ENCODE measurements at places on chromosomes 5 and 9. TPM values are rescaled to one million over a fixed set of nuclear protein-coding genes. Genes with fewer than 3 reads are reported as not detected.

GRCh38 chr5:134345996-134346395 is 21.0 kb downstream of the CDKL3 start:
- no peaks in the 10 kb centered on the region for H3K27me3 ChIP-seq
- no peaks in the 10 kb centered on the region for H3K36me3 ChIP-seq
- no peak overlapping the region for H3K4me3 ChIP-seq
- no peak overlapping the region for H3K27ac ChIP-seq

DNA sequence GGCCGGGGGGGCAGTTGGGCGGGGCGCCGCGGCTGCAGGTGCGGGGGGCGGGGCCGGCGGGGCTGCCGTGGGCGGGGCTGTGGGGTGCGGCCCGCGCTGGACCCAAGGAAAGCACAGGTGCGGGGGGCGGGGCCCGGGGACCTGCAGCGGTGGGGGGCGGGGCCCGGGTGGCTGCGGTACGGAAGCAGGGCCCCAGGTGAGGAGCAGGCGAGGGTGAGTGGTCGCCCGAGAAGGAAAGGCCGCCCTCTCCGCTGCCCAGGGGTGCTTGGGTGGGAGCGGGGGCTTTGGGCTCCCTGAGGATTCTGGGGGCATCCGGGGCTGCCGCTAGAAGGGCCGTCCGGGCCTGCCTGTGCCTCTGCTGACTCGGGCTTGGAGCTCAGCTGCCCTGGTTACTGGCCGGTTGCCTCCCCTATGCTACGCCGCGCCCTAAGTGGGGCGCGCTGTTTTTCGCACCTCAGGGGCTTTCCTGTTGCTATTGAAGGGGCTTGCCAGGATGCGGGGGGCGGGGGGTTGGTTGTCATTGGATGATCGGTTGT is 767 bp downstream of the RALGPS1 start:
- DNase-seq: peak; percentile 28
- H3K36me3 ChIP-seq: no peaks in the 10 kb centered on the region
- peak overlapping the region; percentile 58 for H3K4me3 ChIP-seq
- no peaks in the 10 kb centered on the region for H3K4me1 ChIP-seq
- no peak overlapping the region for H3K27ac ChIP-seq

Gene GARIN3
- not detected for total RNA-seq

Gene SEPTIN8
- 17.7 TPM for total RNA-seq

DNA sequence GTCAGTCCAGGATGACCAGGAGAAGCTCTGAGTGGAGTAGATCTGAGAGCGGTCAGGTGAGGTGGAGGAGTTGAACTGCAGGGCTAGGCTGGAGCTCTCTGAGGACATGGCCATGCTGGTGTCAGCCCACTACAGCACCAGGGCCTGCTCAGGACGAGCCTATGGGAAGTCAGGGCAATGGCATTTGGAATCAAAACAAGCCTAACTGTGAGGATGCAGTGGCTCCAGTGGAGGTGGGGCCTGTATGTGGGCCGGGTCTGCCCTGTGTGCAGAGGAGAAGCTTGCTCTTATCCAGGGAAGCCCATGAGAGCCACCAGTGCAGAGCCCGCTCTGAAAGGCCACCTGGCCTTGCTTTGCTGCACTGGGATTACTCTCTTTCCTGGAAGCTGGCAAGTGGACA is 11.1 kb downstream of the CXCL14 start:
- no peak overlapping the region for H3K27ac ChIP-seq
- H3K4me1 ChIP-seq: no peaks in the 10 kb centered on the region

- H3K27ac ChIP-seq: no peak overlapping the region
- H3K4me1 ChIP-seq: no peaks in the 10 kb centered on the region
Measured at GRCh38 chr5:131363811-131364506, 100.1 kb downstream of the CDC42SE2 start.

Gene CHMP5
- 53.5 TPM for total RNA-seq

Measured in uterus (tissue), 4 donors.